ENCODE measurements at places on chromosomes 3 and 15.

GRCh38 chr3:181623924-181624694 is 87.6 kb upstream of the SOX2 start:
- DNase-seq = peak; percentile 83

DNA sequence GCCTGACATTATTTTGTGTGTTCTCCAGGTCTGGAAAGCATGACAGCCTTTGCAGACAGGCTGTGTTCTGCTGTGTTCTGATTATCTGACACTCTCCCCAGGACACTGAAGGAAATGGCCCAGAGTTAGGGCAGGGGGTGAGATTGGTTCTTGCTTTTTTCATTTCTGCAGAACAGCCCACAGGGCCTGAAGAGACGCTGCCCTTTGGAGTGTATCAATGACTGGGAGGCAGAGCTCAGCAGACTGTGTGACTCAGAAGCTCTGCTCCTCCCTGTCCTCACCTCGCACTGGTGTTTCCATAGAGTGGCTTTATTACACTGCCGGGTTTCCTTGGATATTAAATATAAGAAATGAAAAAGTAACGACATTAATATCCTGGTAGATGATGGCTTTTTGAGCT is 523.6 kb downstream of the NTRK3 start:
- DNase-seq = peak; percentile 83

GRCh38 chr15:34334672-34335071 is 2.9 kb downstream of the SLC12A6 start:
- no peak for DNase-seq

DNA sequence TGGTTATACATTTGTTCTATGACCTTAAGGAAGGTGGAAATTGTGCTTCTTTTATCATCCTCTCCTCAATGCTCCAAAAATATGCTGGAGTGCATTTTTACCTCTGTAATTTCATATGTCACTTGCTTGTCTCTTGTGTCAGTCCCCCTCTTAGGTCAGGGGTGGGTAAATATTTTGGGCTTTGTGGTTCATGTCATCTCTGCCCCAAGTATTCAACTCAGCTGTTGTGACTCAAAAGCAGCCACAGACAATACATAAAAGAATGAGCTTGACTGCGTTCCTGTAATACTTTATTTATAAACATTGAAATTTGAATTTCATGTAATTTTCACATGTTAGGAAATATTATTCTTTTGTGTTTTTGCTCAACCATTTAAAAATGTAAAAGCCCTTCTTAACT is 60.4 kb upstream of the SLC24A5 start:
- no peak for DNase-seq

DNA sequence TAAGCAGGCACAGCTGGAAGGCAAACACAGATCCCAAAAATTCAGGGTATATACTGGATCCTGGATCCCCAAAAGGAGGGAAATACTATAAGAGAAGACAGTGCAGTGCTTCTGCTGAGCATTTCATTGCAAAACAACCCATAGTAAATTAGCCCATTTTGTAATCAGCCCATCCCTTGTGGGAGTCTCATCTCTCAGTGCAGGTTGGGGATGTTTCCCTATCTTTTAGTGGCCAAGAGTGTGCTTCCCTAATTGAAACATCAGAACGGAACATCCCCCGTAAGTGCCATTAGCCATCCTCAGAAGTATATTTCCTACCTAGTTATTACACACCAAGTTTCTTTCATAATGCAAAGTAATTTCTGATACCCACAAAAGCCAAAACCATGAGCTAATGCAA is 11.2 kb upstream of the MTMR14 start:
- no peak for DNase-seq
